Activated T-helper 2 cell treated with anti-CD3 and anti-CD28 coated beads, Interferon-gamma antibody, Interleukin-2, Interleukin-4, amounts not matched to agents 10 μg/mL and 5 μg/mL and 100 μg/mL, durations not matched to agents 14 hours and 24 hours and 36 hours (primary cell): ENCODE measurements at places on chromosomes 2 and 18. TPM values are rescaled to one million over a fixed set of nuclear protein-coding genes. Genes with fewer than 3 reads are reported as not detected.

DNA sequence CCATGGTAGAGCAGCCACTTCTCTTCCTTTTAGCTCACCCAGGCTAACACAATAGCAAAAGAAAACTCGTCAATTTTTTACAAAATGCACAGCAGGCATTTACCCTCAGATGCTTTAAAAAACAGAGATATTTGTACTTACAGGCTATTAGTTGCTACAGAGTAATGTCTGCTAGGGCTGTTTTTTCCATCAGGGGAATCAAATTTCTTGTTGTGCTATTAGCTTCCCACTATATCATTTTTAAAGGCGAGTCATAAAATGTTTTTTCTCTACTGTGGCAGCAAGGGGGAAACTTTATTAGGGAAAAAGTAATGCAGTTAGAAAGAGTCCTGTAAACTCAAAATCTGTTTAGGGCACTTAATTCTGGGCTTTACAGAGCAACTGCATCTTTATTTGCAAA, 277.9 kb upstream of the THSD7B start:
- no peak for DNase-seq

GRCh38 chr2:56749152-56749752, 565.5 kb downstream of the CCDC85A start:
- DNase-seq, result no peak

Gene POMC
- total RNA-seq, result 5.8 and 6.7 TPM in 2 replicates

Gene MREG
- 15.3 and 15.7 TPM in 2 replicates for total RNA-seq

DNA sequence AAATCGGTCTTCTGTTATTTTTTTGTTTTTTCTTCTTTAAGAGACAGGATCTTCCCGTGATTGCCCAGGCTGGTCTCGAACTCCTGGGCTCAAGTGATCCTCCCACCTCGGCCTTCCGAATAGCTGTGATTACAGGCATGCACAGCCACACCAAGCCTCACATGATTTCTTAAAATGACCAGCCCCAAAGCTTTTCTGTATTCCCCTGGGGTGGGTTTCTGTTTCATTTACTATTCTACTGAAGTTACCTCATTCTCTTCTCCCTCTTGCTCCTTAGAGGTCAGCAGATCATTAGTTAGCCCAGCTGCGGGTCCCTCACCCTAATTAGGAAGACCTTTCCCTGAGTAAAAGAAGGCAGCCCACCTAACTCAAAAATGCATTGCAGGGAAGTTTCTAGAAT, 27.6 kb downstream of the SLC1A4 start:
- DNase-seq, result no peak

Gene AUP1
- 155 TPM in 2 replicates for total RNA-seq
